ENCODE measurements at places on chromosomes 3 and 15. TPM values are rescaled to one million over a fixed set of nuclear protein-coding genes. Genes with fewer than 3 reads are reported as not detected.

Gene SERPINI2
- not detected for polyA plus RNA-seq

Gene EPM2AIP1
- polyA plus RNA-seq, result 6.0 TPM

Gene SYNPR
- not detected for polyA plus RNA-seq

Gene CYP1A1
- polyA plus RNA-seq, result 0.92 TPM

Gene SATB1
- 9.0 TPM for polyA plus RNA-seq

Gene TRPM1
- 0.12 TPM for polyA plus RNA-seq

Gene ASB14
- not detected for polyA plus RNA-seq

Gene PSTPIP1
- 2.1 TPM for polyA plus RNA-seq

Gene CPLX3
- 0.28 TPM for polyA plus RNA-seq

Gene SLC2A2
- polyA plus RNA-seq, result not detected

Gene GPR62
- not detected for polyA plus RNA-seq

Gene COL7A1
- 3.0 TPM for polyA plus RNA-seq
